HT-29 (cell line): ENCODE measurements at places on chromosomes 13 and 19.

DNA sequence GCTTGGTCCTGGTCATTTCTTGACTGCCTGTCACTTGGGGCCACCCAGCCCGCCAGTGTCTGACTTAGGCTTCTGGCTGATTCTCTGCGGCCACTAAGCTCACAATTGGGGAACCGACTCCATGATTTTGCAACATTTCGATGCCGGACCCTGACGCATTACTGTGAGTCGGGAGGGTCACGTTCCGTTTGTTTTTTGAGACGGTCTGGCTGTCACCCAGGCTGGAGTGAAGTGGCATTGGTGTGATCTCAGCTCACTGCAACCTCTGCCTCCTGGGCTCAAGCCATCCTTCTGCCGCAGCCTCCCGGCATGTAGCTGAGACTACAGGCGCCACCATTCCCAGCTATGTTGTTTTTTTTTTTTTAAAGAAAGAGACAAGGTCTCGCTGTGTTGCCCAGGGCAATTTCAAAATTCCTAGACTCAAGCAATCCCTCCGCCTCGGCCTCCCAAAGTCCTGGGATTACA lies 3.2 kb upstream of the ADAT3 start:
- no peak for DNase-seq

GRCh38 chr19:44687888-44688287 lies 11.1 kb upstream of the CEACAM16 start:
- DNase-seq: no peak

DNA sequence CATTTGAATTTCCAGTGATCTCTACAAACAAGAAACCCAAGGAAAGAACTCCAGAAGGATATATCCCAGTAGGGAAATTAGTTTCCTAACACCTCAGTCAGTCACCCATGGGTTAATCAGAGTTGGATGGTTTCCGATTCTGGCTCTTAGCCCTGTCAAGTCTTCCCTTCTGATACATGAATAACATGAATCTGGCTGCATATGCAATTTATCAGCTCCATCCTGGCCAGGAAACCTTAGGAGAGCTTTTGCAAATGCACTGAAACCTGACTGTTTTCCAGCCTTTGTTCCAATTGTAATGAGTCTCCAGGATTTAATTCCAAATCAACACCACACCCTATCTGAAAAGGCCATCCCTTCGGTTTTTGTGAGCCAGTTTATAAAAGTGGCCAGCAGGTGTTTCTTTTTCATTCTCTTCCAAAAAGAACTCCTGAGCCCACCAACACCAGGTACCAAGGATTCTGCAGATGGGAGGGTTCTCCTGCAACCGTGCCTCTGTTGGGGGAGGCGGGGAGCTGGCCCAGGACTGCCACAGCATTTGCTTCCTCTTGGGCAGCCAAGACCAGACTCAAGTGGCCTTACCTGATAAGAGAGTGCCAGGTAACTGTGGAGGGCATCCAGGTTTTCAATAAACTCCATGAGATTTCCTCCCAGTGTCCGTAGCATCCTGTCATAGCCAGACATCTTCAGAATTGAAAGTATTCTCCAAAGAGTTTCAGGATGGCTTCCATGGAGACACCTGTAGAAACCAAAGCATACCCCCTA lies 77.5 kb downstream of the C13orf42 start:
- no peak for DNase-seq

- no peak for DNase-seq
Observed at GRCh38 chr13:21782736-21783135, 111.9 kb downstream of the FGF9 start.

- peak; percentile 66 for DNase-seq
Observed at GRCh38 chr13:50080911-50081678, 65.9 kb downstream of the KCNRG start.

DNA sequence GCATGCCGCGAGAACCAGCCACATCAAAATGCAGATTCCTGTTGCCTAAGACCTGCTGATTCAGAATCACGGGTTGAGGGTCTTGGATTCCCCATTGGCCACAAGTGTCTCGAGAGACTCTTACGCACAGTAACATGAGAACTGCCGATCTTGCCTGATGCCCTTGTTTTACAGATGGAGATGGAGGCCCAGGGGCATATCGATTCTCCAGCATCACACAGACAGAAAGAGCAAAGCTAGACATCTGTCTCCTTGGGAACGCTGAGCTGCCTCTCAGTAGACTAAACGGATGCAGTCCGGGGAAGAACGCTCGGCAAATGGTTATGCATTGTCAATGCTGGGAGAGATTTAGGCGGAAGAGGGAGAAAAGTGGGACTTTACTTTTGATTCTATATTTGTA lies 5.4 kb downstream of the NLRP12 start:
- DNase-seq: no peak

GRCh38 chr13:60642552-60642951 lies 245.5 kb downstream of the TDRD3 start:
- no peak for DNase-seq

- no peak for DNase-seq
Observed at GRCh38 chr13:114018461-114019055, 44.7 kb upstream of the C13orf46 start.

GRCh38 chr19:51364200-51365106 lies 1.7 kb downstream of the ETFB start:
- DNase-seq: peak; percentile 64

DNA sequence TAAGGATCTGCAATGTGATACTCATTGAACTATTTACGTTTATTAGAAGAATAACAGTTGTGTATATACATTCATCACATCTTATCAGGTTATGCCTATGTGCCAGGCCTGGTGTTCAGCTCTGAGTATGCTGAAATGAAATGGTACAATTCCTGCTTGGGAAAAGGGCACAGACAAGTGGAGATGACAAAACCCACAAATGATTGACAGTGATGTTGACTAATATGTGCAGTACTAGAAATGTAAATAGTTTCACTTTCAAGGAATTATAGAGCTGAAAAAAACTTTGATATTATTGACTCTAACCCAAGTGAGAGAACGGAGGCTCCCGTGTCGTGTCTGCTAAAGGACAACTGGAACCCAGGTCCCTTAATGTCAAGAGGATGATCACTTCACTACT lies 386.8 kb upstream of the DACH1 start:
- no peak for DNase-seq

DNA sequence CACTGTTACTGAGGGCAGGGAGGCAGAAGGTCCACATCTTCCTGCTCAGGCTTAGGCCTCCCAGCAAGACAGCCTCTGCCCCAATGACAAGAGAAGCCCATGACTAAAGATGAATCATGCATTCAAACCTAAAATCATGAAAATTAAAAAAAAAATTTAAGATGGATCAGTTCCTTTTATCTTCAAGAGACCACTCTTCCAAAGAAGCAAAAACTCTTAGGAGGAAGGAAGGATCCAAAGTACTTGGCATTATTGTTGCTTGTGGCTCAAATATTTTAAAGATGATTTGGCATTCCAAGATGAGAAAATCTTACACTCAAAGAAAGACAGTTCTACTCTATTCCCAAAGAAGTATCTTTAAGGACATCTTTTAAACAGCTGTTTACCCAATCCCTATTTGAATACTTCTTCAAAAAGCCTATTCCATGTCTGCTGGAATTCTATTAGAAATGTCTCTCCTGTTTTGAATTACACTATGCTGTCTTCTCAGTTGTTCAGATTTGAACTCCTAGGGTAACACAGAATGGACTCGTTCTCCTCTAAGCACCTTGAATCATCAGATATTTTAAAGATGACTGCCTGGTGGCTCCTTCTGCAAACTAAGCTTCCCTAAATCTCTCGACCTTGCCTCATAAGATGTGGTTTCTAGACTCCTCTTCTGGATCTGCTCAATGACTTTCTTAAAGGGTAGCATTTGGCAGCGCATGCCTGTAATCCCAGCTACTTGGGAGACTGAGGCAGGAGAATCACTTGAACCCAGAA lies 7.0 kb downstream of the SERP2 start:
- DNase-seq: no peak

DNA sequence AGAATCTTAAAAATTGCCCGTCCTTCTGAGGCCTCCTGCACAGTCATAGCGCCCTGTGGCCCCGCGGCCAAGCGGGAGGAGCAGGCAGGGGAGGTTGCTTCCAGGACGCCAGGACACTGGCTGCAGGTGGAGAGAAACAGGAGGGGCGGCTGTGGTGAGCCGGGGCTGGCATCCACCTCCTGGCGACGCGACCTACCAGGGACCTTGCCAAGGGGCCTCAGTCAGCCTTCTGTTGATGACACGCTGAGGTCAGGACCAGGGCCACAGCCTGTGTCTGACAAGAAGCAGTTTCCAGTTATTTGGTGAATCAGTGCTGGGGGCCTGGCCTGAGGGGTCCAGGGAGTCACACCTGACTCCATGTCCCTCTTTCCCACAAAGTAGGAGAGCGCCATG lies 13.3 kb upstream of the MKNK2 start:
- no peak for DNase-seq

DNA sequence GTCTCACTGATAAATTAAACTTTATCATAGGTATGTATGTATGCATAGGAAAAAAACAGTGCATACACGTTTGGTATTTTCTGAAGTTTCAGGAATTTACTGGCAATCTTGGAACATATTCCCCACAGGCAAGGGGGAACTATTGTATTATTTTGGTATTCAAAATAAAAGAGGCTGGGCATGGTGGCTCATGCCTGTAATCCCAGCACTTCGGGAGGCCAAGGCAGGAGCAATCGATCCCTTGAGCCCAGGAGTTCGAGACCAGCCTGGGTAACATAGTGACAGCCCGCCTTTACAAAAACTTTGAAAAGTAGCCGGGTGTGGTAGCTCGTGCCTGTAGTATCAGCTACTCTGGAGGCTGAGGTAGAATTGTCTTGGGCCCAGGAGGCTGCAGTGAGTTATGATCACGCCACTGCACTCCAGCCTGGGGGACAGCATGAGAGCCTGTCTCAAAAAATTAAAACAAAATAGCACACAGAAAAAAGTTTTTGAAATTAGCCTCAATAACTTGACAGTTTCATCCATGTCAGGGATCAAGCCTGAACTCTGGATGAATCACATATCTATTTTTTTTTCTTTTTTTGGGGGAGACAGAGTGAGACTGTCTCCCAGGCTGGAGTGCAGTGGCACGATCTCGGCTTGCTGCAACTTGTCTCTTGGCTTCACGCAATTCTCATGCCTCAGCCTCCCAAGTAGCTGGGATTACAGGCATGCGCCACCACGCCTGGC lies 29.1 kb upstream of the HOMER3 start:
- DNase-seq: no peak

DNA sequence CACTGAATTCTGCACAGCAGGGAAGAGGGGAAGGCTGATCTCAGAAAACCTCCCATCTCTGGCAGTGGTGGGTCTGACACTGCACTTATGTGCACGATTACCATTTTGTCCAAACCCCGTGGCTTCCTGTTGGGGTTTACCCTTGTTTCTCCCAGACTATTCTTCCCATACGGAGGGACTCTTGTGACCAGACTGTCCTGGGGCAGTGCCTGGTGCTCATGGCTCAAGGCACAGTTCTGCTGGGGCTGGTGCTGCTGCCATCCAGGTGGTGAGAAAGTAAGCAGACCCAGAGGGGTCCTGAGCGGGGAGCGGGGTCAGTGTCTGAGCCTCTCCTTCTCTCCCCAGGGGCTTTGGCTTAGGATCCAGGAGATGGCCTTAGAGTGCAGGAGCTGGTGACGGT lies 5.1 kb upstream of the SIGLEC9 start:
- DNase-seq: no peak

GRCh38 chr19:42120276-42120980 lies 11.8 kb downstream of the POU2F2 start:
- no peak for DNase-seq

GRCh38 chr13:28671126-28671792 lies 12.3 kb downstream of the POMP start:
- no peak for DNase-seq

DNA sequence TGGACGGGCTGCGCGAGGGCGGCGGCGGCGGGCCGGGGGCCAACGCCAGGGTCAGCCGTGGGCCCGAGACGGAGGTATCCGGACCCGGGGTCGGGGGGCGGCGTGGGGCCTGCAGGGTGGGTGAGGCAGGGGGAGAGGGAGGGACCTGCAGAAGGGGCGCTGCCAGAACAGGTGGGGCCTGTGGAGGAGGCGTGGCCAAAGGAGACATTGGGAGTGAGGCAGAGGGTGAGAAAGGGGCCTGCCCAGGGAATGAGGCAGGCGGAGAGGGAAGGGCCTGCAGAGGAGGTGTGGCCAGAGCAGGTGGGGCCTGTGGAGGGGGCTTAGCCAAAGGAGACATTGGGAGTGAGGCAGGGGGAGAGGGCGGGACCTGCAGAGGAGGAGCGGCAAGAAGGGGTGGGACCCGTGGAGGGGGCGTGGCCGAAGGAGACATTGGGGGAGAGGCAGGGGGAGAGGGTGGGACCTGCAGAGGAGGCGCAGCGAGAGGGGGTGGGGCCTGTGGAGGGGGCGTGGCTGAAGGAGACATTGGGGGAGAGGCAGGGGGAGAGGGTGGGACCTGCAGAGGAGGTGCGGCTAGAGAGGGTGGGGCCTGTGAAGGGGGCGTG lies 4.2 kb downstream of the PRR36 start:
- DNase-seq: peak; percentile 32

DNA sequence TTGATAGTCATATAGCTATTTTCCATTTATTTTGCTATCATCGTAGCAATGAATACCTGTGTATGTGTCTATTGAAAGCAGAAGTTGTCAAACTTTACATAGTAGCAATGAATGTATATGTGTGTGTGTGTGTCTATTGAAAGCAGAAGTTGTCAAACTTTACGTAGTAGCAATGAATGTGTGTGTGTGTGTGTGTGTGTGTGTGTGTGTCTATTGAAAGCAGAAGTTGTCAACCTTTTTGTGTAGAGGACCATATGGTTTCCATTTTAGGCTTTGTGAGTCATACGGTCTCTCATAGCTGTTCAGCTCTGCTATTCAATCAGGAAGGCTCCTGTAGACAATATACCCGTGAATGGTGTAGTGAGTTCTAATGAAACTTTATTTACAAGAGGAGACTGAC lies 20.8 kb downstream of the NLRP4 start:
- DNase-seq: no peak

DNA sequence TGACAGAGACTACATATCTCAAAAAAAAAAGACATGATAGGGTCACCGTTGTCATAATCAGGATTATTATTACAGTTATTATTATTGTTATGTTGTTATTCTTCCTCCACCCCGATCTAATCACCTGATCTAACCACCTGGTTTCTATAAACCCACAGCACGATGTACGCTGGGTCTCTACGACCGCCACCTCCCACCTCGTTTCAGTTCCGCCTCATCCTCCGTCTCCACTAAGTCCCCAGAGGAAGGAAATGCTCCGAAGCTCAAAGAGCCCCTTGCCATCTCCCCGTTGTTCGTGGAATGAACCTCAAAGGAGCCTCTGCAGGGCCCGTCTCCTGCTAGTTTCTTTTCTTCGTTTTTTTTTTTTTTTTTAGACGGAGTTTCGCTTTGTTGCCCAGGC lies 15.9 kb upstream of the MEIS3 start:
- no peak for DNase-seq

- DNase-seq: peak; percentile 48
Observed at GRCh38 chr19:5578097-5578846, 10.5 kb upstream of the TINCR start.

- DNase-seq: no peak
Observed at GRCh38 chr13:76029088-76029487, 393.0 kb downstream of the LMO7 start.

DNA sequence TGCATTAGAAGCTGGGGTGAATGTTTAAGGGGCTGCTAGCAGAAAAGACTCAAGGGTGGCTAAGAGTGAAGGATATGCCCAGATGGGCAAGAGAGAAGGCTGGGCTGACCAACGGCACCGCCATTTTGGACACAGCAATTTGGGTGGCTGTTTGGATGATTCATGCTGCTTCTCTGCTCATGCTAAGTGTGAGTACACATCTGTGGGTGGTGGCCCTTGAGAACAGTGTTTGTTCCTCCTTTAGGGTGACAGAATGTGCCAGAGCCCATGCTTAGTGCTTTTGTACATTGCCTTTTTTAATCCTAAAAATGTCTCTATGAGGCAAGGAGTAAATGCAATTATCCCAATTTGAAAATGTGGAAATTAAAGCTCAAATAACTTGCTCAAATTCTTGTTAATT lies 9.8 kb downstream of the CBY2 start:
- no peak for DNase-seq
